ENCODE measurements at places on chromosomes 3 and 15. TPM values are rescaled to one million over a fixed set of nuclear protein-coding genes. Genes with fewer than 3 reads are reported as not detected.
A peak's percentile ranks its signal among the peaks of the same experiment; 100 is the strongest.

The MME gene
- total RNA-seq = 102 TPM

The ALG1L2 gene
- 0.29 TPM for total RNA-seq

DNA sequence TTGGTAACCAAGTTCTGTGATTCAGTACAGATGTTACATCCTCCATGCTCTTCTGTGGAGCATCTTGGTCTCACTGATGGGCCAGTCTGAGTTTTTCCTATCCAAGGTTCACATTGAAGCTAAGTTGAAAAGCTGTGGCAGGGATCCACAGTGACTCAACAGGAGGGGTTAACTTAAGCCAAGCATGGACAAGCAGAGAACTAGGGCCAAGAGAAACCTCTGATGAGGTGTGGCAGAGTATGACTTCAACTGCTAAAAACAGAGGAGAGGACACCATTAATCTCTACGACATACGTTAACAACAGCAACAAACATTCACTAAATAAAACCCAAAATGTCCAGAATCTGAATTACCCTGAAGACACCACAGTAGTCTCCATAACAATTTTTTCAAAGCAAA, 268.1 kb upstream of the UBE2E2 start:
- no peak overlapping the region for H3K4me3 ChIP-seq
- H3K36me3 ChIP-seq = no peaks in the 10 kb centered on the region
- DNase-seq = no peak
- H3K27ac ChIP-seq = no peak overlapping the region
- H3K27me3 ChIP-seq = no peaks in the 10 kb centered on the region
- H3K4me1 ChIP-seq = no peaks in the 10 kb centered on the region

GRCh38 chr15:72197460-72198355, at the start of gene GRAMD2A:
TSS of gene GRAMD2A (minus strand) at chr15:72197787.
- H3K27me3 ChIP-seq = no peaks in the 10 kb centered on the region
- H3K36me3 ChIP-seq = peaks cover 47% of the 10 kb centered on the region
- DNase-seq = peak; percentile 98
- peaks cover 3% of the 10 kb centered on the region for H3K4me1 ChIP-seq

DNA sequence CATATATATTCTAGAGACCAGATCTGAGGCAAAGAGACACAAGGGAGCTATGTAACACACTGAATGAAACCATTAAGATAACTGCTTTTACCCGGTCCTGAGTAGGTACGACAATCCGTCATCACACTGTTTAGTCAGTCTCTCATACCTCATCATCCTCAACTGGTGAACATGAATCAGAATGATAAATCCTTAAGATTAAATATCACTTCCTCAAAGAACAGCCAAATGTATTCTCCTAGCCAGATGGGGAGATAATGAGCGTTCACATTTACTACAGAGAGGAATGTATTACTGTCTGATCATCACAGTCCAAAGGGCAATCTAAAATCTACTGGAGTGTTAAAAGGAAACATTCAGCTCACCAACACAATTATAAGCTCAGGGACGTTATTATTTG, 319.4 kb upstream of the STAC start:
- H3K4me1 ChIP-seq = no peaks in the 10 kb centered on the region
- no peak overlapping the region for H3K4me3 ChIP-seq
- H3K36me3 ChIP-seq = no peaks in the 10 kb centered on the region
- H3K27ac ChIP-seq = no peak overlapping the region
- H3K27me3 ChIP-seq = no peaks in the 10 kb centered on the region

DNA sequence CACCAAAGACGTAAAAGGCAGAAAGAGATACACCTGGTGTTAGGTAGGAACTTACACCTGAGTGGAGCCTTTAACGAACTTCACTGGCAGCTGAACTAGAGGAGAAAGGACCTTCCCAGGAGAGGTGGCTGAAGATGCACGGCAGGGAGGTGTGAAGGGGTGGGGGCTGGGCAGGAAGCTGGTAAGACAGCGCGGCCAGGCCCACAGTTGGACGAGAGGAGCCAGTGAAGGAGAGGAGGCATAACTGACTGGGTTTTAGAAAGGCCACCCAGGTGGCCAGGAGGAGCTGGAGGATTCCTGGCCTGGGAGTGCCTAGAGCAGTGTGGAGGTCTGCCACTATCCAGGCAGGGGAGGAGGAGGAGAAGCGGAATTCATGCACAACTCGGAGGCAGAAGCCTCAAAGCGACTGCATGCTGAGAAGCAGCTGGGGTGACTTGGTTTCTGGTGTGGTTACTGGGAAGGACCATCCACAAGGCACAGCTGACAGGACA, 51.9 kb downstream of the SLC41A3 start:
- no peak overlapping the region for H3K4me3 ChIP-seq
- H3K27me3 ChIP-seq = no peaks in the 10 kb centered on the region
- H3K4me1 ChIP-seq = no peaks in the 10 kb centered on the region
- no peaks in the 10 kb centered on the region for H3K36me3 ChIP-seq
- no peak overlapping the region for H3K27ac ChIP-seq
- no peak for DNase-seq

- no peak overlapping the region for H3K27ac ChIP-seq
- no peaks in the 10 kb centered on the region for H3K4me1 ChIP-seq
- no peak for DNase-seq
- H3K36me3 ChIP-seq = no peaks in the 10 kb centered on the region
- H3K4me3 ChIP-seq = no peak overlapping the region
These were observed 45.5 kb downstream of the TEX9 start for GRCh38 chr15:56410721-56411120.

GRCh38 chr3:80234706-80235105, 466.9 kb upstream of the ROBO1 start:
- no peaks in the 10 kb centered on the region for H3K36me3 ChIP-seq
- DNase-seq = no peak
- H3K27ac ChIP-seq = no peak overlapping the region
- no peaks in the 10 kb centered on the region for H3K27me3 ChIP-seq

DNA sequence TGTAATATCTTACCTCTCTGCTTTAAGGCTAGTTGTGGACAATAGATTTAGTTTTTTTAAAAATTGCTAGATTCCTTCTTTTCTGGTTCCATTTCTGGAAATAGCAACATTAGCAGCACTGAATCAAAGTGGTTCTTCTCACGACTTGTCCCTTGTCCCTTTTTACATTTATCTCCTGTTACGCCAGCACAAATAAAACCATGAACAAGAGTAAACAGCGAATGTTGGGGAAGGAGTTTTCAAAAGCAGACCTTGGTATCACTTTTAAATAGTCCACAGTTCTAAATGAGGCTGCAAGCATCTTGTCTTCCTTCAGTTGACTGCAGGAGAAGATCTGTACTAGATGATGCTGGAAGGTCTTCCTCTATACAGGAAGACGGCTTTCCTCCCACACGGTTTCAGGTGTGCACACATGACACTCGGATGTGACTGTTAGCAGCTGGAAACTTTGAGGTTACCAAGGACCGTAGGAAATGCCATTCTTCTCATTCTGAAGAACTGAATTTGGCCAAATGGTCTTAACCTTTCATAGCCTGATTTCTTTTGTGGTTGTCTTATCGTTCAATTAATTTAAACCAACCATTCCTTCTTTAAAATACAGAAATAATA, 251.0 kb upstream of the ICE2 start:
- no peak for DNase-seq
- peaks cover 5% of the 10 kb centered on the region for H3K4me1 ChIP-seq
- H3K4me3 ChIP-seq = no peak overlapping the region
- no peaks in the 10 kb centered on the region for H3K27me3 ChIP-seq
- no peaks in the 10 kb centered on the region for H3K36me3 ChIP-seq
- no peak overlapping the region for H3K27ac ChIP-seq

- peak; percentile 58 for DNase-seq
- peaks cover 21% of the 10 kb centered on the region for H3K4me1 ChIP-seq
- no peak overlapping the region for H3K4me3 ChIP-seq
- no peaks in the 10 kb centered on the region for H3K27me3 ChIP-seq
These were observed 198.7 kb downstream of the RORA start for GRCh38 chr15:61030451-61030850.

GRCh38 chr3:109149078-109149477, 12.6 kb downstream of the C3orf85 start:
- no peaks in the 10 kb centered on the region for H3K36me3 ChIP-seq
- no peaks in the 10 kb centered on the region for H3K27me3 ChIP-seq
- H3K4me3 ChIP-seq = no peak overlapping the region
- no peak overlapping the region for H3K27ac ChIP-seq

- peaks cover 35% of the 10 kb centered on the region for H3K27me3 ChIP-seq
- H3K36me3 ChIP-seq = no peaks in the 10 kb centered on the region
- no peak overlapping the region for H3K27ac ChIP-seq
- H3K4me3 ChIP-seq = no peak overlapping the region
- H3K4me1 ChIP-seq = peaks cover 42% of the 10 kb centered on the region
These were observed 2.9 kb downstream of the ESYT3 start for GRCh38 chr3:138437281-138437680.

DNA sequence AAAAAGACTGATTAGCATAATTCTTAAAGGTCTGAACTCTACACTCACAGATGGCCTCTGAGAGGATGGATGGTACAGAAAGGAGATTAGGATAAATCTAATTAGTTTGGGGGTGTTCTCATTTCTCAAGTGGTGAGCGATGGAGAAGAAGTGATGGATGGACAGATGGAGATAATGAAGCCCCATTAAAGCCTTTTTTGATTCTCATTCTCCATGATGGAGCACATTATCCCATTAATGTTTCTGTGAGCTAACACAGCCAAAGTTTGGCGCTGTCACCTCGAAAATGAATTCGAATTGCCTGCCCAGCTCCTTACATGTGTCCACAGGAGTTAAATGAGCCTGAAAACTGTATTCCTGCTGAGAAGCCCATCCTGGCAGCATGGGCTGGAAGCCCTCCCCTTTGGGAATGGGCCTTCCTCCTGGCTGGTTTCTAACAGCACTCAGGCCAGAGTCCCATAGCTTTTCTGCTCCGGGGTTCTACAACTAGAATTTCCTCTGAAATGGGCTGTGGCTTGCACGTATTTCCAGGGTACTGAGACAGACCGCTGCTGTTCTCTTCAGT, 726.0 kb upstream of the CFAP20DC start:
- peaks cover 33% of the 10 kb centered on the region for H3K4me1 ChIP-seq
- no peak overlapping the region for H3K4me3 ChIP-seq
- H3K36me3 ChIP-seq = no peaks in the 10 kb centered on the region
- DNase-seq = no peak
- peak overlapping the region; percentile 79 for H3K27ac ChIP-seq

DNA sequence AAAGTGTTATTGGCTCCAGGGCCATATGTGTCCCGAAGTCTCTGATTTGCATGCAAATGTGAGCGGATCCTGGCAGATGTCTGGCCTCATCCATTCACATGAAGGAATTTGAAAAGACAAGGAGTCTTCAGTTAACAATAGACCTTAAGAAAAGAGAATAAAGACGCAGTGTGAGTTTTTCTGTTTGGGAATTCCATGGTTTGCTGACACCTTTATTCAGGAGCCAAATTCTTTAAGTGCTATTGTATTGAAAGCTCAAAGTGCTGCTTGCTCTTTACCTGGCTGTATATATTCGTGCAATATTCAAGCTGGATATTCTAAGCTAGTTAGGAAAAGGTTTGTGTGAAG, 2.2 kb downstream of the LRRN1 start:
- DNase-seq = no peak
- no peaks in the 10 kb centered on the region for H3K36me3 ChIP-seq
- H3K4me1 ChIP-seq = no peaks in the 10 kb centered on the region
- H3K27ac ChIP-seq = no peak overlapping the region
- H3K4me3 ChIP-seq = no peak overlapping the region

GRCh38 chr3:181567311-181568075, 144.2 kb upstream of the SOX2 start:
- no peaks in the 10 kb centered on the region for H3K27me3 ChIP-seq
- no peak overlapping the region for H3K4me3 ChIP-seq
- H3K4me1 ChIP-seq = peaks cover 3% of the 10 kb centered on the region
- H3K36me3 ChIP-seq = no peaks in the 10 kb centered on the region
